ENCODE measurements at places on chromosomes 1 and 21.

GRCh38 chr1:214467078-214467585 lies 84.3 kb downstream of the PTPN14 start:
- no peak for DNase-seq

GRCh38 chr1:197180252-197180878 lies 33.9 kb upstream of the ASPM start:
- peak; percentile 47 for DNase-seq

- DNase-seq = no peak
Measured at GRCh38 chr1:223212441-223212840, 69.4 kb upstream of the TLR5 start.

DNA sequence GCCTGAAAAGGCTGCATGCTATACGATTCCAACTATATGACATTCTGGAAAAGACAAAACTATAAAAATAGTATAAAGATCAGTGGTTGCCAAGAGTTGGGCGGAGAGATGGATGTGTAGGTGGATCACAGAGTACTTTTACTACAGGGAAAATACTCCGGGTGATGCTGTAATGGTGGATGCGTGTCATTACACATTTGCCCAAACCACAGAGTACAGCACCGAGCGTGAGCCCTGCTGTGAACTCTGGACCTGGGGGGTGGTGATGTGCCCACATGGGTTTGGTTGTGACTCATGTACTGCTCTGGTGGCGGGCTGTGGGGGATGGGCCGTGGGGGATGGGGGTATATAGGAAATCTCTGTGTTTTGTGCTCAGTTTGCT lies 162.7 kb upstream of the COL6A1 start:
- DNase-seq = no peak

- no peak for DNase-seq
Measured at GRCh38 chr1:2481885-2482284, 5.8 kb downstream of the PLCH2 start.

Measured in SW 1271 (cell line).